ENCODE measurements at places on chromosomes 5 and 9. TPM values are rescaled to one million over a fixed set of nuclear protein-coding genes. Genes with fewer than 3 reads are reported as not detected.
A peak's percentile ranks its signal among the peaks of the same experiment; 100 is the strongest.

The SLC45A2 gene
- not detected for total RNA-seq

The AQP7 gene
- not detected for total RNA-seq

The CLIC3 gene
- not detected for total RNA-seq

The TXNDC8 gene
- not detected for total RNA-seq

The LIX1 gene
- total RNA-seq, result not detected

The HACD4 gene
- not detected for total RNA-seq

The PCDHGA9 gene
- total RNA-seq, result 0.92 TPM

The HAND1 gene
- total RNA-seq, result not detected

GRCh38 chr5:79025054-79025472 lies 40.0 kb upstream of the ARSB start:
- peak; percentile 48 for DNase-seq

DNA sequence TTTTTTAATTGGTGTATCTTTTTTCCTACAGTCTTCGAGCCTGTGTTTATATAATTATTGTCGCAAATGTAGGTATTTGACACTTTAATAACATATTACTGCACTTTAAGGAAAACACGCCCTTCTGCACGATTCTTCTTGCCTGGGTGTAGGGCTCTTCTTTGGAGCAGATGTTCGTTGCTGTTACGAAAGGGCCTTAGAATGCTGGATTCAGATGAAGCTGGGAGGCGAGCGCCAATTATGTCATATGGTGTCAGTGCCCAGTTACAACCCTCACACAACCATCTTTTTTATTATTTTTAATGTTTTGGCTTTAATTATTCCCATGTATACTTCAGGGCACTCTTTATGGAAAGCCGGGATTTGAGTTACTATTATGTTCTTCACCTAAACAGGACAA lies 553.0 kb downstream of the EBF1 start:
- no peak for DNase-seq

DNA sequence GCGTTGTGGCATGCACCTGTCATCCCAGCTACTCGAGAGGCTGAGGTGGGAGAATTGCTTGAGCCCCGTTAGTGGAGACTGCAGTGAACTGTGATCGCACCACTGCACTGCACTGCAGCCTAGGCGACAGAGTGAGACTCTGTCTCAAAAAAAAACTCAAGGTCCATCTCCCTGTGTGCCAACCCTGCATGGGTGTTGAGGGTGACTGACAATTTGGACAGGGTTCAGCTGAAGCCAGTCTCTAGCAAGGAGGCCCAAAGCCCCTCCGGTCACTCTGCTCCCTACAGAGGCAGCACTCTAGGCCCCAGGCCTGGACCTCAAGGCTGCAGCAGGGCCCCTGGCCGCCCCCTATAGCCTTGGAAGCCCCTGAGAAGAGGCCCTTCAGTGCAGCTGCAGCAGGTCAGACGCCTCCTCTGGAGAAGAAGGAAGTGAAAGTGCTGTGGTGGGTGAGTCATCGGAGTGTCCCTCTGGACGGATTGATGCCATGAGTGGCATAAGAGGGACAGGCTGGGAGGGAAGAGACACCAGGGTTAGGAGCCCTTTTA lies 39.2 kb upstream of the NEK6 start:
- DNase-seq, result no peak

DNA sequence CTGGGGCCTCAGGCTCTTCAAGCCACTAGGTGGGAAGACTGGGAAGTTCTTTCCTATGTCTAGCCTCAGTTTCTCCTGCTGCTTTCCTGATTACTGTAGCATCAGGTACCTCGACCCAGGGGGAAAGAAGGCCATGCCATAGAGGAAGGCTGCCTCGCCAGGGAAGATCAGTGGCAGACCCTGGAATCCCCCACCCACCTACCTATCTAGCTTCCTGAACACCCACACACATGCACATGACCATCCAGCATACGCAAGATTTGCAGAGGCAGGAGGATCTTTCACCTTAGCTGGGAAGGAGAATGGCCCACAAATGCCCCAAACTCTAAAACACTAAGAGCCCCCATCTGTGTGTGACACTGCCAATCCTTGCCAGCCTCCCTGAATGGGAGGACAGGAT lies 8.0 kb downstream of the NR5A1 start:
- no peak for DNase-seq

GRCh38 chr5:1658665-1659064 lies 134.9 kb upstream of the LPCAT1 start:
- no peak for DNase-seq

DNA sequence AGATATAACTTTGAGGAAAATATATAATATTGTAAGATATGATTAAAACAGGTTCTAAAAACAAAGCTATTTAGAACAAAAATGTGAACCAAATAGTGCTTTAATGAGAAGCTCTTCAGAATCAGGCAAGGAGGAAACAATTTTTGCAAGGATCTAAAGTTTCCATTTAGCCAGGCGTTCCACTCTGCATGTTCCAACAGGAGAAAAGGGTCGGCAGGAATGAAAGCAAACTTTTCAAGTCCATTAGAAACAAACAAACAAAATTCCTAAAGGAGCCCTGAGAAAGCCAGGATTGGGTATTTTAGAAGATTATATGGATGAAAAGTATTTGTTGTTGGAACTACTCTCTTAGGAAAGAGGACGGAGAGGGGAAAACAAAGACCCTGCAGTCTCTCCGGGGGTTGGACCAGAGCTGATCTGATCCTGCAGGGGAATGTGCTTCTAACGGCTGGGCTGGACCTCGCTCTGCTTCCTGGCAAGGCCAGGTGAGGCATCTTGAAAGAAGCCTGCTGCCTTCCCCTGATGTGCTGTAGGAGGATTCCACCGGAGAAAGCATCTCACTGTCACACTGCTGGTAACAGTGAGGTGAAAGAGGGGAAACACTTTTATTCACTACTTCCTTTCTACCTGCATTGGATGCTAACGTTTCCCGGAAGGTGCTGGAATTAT lies 94.6 kb downstream of the PRRT1B start:
- no peak for DNase-seq

All from NCI-H460 (cell line).